ENCODE measurements at places on chromosomes 1 and 21. TPM values are rescaled to one million over a fixed set of nuclear protein-coding genes. Genes with fewer than 3 reads are reported as not detected.

- DNase-seq, result no peak
These were observed 142.6 kb upstream of the CXADR start for GRCh38 chr21:17370263-17370662.

DNA sequence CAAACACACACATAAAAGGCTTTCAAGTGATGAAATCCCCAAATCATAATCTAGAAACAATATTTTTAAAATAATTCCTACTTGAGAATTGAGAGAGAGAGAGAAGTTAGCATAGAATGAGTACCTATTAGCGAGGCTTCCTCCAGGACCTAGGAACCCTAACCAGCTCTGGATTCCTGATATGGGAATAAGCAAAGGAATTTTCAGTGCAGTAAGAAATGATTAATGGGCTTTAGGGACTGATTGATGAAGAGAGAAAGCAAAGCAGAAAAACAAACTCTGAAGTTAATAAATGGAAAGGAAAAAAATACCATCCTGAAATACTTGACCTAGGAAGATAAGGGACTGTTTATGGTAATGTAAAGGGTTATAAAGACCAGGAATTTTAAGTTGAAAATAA lies 60.6 kb downstream of the WARS2 start:
- DNase-seq, result no peak

GRCh38 chr1:200907611-200908097 lies 13.0 kb downstream of the INAVA start:
- peak; percentile 15 for DNase-seq

GRCh38 chr1:10901091-10901890 lies 104.8 kb upstream of the CASZ1 start:
- DNase-seq, result no peak

DNA sequence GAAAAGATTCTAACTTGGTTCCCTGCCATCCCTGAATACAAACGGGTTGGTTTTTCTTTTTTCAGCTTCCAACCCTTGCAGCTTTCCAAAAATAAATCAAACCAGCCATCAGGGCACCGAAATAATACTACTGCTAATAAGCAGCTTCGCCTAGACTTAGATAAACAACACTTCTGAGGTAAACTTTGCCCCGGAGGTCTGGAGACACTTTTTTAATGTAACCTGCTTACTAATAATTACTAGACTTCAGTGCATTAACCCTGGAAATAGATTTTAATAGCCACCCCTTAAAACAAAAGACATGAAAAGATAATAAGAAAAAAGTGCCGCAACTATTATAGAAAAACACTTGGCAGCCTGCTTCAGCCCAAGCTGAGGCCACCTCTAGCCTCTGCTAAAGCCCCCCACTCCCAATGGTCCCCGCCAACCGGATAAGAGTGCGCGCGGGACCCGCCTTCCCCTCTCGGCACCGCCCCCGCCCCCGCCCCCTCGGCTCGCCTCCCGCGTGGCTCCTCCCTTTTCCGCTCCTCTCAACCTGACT lies 405 bp upstream of the GADD45A start:
- no peak for DNase-seq

GRCh38 chr1:74363220-74363619 lies 128.0 kb downstream of the TNNI3K start:
- no peak for DNase-seq

DNA sequence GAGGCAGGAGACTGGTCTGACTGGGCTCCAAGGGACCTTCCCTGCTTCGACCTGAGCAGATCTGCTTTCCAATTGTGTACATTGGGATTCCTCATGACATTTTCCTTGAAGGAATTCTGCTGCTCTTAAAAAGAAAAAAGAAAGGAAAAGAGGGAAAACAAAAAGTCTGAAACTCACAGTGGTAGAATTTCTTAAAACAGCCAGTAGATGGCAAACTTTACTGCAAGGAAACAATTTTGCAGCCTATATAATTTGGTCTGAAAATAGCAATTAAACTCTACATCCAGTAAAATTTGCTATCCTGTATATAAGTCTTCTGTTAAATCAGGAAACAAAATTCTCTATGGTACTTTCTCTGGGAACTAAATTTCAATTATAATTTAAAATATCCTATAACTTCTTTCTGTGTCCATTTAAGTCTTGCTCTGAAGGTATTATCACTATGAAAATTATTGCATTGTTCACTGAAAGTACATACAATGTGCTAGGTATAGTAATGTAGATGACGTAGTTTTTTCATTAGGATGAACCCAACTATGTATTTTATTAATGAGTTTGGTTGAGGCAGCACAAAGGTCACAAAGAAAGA lies 59.8 kb downstream of the CRB1 start:
- DNase-seq, result no peak

GRCh38 chr1:193451001-193451400 lies 264.6 kb upstream of the B3GALT2 start:
- DNase-seq, result no peak

PM20D1 gene
- not detected for total RNA-seq

CRNN gene
- not detected for total RNA-seq

Data from LHCN-M2 (cell line).